Renal pelvis (tissue), 12 donors: ENCODE measurements at places on chromosomes 6 and 20.

- no peak for DNase-seq
Measured at GRCh38 chr20:11677428-11677827, 240.3 kb upstream of the BTBD3 start.

- no peak for DNase-seq
Measured at GRCh38 chr6:39688494-39688893, 36.7 kb downstream of the KIF6 start.

DNA sequence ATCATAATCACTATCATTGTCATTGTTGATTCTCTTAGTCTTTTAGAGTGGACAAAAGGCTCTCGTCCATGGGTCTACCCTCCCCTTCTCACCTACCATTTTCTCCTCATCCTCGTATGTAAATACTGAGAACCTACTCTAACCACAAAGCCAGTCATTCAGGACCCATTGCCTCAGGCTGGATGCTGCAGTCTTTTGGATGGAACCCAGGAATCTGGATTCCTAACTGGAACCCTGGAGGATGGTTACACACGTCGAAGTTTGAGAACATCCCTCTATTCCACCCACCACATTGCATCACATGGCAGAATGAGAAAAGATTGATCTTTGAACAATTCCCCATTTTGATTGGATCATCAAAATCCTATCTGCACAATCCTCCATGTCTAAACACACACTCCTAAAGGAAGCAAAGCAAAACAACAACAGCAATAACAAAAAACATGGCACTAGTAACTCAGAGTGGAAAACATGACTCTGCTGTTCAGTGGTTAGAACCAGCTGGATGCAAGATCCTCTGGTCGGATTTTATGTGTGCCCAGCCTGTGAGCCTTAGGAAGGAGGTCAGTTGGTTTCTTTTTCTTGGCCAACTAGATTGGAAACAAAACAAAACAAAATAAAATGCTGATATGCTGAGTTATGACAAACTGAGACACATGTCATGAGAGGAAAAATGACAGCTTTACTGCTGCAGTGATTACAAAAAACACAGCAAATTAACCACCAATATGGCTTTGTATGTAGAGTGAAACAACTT lies 38.0 kb downstream of the TSHZ2 start:
- no peak for DNase-seq

DNA sequence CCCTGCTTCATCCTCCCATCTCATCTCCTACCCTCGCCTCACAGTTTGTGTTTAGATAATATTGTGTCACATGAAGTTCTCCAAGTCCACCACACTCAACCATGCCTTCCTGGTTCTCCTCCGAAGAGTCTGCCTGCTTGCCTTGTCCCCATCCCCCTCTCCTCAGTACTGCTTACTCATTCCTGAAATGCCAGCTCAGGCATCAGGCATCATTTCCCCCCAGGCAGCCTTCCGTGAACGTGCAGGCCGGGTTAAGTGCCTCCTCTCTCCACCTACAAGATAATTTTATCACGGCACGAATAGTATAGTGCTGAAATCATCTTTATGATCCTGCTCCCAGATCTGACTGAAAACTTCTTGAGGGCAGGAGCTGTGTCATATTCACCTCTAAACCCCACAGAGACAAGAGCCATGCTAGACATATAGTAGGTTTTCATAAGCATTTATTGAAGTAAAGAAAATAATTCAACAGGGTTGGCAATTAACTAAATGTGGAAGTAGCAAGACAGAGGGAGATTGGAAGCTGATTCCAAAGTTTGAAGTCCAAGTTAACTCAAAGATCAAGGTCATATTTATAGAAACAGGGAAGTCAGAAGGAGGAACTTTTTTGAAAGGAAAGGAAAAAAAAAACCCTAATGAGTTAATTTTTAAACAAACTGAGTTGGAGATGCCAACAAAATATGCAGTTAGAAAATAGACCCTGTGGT lies 48.7 kb upstream of the BMP2 start:
- no peak for DNase-seq

DNA sequence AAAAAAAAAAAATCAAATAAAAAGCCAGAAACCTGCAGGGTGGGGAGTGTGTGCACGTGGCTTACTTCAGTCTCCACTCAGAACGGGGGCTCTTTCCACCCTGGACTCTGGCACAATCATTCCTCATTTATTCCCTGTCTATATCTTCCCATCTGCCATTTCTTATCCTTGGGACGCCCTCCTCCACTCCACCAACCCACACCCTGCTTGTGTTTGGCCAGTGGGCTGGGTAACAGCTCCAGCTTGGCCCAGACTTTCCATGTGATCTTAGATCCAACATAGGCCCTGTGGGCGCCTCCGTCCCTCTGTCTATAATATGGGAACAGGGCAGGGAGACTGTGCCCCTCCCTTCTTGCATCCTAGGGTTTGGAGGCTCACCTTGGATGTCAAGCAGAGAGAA lies 68.1 kb downstream of the CD40 start:
- no peak for DNase-seq

DNA sequence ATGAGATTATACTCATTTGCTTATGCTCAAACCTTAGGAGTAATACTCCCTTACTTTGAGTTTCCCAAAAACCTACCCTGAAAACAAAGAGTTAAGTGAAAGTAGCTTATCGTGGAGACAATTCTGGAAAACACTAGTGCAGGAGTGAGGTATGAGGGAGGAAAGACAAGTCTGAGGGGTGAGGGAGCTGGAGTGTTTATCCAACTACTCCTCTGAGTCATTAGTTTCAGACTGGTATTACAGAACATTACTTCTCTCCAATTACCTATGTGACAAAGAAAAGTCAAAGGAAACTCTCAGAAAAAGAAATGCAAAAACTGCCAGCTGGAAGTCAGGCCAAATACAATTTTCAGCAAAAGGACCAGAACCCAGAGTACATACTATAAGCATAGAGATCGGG lies 171.1 kb upstream of the SPTLC3 start:
- no peak for DNase-seq

DNA sequence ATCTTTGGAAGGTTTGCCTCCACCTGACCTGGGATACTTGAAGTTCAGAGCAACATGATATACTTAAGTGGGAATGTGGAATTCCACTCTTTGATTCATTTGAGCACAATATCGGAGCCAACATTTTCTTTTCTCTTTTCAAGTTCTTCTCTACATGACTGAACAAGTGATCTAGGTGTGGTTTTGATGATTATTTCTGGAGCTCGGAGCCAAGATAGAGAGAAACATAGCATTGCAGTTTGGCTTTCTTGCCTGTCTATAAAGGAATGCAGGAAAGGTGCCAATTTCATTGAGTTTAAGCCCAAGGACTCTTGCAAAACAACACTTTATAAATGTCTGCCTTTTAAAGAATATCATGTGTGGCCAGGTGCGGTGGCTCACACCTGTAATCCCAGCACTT lies 124.2 kb upstream of the FAM83B start:
- no peak for DNase-seq
